ENCODE measurements at places on chromosomes 12 and 14. TPM values are rescaled to one million over a fixed set of nuclear protein-coding genes. Genes with fewer than 3 reads are reported as not detected.

The SIX4 gene
- total RNA-seq, result not detected

The CDCA3 gene
- 4.0 TPM for total RNA-seq

The NEDD1 gene
- total RNA-seq, result 25.0 TPM

The ART4 gene
- total RNA-seq, result not detected

GRCh38 chr12:120323772-120324171, 3.8 kb downstream of the PLA2G1B start:
- DNase-seq, result no peak

DNA sequence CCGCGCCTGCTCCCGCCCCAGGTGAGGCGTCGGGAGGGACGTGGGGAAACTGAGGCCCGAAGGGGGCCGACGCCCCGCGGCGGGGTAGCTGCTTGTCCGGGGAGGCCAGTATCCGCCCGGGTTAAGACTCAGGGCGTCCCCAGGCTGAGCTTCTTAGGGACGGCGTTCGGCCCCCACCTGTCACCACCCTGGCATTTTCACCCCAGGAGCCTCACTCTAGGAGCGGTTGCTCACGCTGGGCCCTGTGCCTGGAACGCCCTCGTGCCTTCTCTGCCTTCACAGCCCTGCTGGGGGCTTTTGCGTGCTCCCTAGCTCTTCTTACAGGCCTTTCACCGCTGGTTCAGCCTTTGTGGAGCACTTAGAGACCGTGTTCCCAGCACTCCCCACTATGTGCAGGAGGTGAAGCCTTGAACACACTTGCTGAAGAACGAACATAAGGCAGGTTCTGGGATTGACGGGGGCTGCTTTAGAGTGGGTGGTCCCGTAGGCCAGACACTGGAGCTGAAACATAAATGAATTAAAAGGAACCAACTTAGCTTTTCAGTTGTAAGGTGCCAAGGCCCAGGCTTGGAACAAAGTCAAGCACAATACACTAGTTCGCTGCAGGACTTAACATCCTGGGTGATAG, 601 bp downstream of the ZNF839 start:
- DNase-seq, result peak; percentile 55

GRCh38 chr14:49637534-49638078, 2.6 kb upstream of the DNAAF2 start:
- no peak for DNase-seq

- DNase-seq, result no peak
Observed at GRCh38 chr12:29505122-29505521, 7.6 kb upstream of the OVCH1 start.

- DNase-seq, result no peak
Observed at GRCh38 chr12:552466-552865, 92.7 kb downstream of the B4GALNT3 start.

DNA sequence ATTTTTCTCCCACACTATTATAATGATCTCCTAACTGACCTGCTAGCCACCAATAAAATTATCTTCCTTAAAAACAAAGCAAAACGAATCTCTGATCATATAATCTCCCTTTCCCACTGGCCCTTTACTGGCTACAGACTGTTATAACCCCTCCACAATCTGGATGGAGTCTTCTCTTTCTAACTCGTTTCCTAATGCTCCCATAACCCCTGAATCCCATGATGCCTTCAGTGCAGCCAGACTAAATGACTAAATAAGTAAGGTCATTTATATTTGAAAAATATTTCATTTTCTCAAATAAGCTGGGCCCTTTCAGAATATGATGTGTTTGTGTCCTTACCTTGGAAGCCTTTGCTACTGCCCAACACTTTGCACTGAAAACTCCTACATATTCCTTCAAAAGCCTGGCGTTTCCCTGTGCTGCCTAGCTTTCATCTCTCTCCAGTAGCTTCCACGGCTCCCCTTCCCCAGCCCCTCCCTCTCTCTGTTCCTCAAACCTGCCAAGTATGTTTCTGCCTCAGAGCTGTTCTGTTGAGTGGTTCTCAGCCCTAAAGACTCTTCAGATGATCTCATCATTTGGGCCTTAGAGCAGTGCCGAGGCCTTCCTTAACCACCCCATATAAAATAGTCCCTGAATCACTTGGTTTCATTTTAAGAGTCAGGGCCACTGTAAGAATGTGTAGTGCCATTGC, 91.7 kb downstream of the MYRFL start:
- no peak for DNase-seq
